NCI-H1092 treated with DMSO at 0.1 percent for 48 hours (cell line): ENCODE measurements at places on chromosomes 4 and X.

GRCh38 chrX:153507484-153508178, 9.8 kb upstream of the ATP2B3 start:
- peak; percentile 64 for DNase-seq

- no peak for DNase-seq
Observed at GRCh38 chr4:8303081-8303480, 33.5 kb downstream of the HTRA3 start.

- DNase-seq: peak; percentile 35
Observed at GRCh38 chrX:16445166-16445752, 204.7 kb upstream of the S100G start.

GRCh38 chr4:112767386-112767785, 130.4 kb downstream of the LARP7 start:
- DNase-seq: no peak

DNA sequence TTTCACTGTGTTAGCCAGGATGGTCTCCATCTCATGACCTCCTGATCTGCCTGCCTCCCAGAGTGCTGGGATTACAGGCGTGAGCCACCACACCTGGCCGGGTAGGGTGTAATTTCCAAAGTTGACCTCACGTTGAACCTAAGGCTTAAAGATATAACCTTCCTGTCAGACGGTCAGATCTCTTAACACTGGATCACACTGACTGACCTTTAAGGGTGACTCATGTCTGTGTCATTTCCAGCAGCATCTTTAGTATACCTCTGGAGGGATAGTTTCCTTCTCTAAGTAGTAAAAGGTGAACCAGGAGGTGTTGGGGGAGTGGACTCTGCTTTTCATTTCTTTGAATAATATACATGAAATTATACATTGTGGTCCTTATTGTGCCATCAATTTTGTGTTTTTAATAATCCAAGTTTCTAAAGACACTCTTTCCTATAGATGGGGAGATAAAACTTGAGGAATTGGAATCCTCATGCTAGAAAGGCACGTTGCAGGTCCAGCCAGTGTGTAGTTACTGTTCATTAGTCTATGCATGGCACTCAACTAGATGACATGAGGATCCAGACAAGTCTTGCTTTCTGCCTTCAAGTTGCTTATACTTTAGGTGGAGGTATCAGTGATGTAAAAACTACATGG, 45.7 kb downstream of the ARHGAP10 start:
- DNase-seq: no peak
